ENCODE measurements at places on chromosomes 2 and 18. TPM values are rescaled to one million over a fixed set of nuclear protein-coding genes. Genes with fewer than 3 reads are reported as not detected.

The ERBB4 gene
- total RNA-seq = 0.70 TPM

The SIX3 gene
- not detected for total RNA-seq

The ZCCHC2 gene
- 20.2 TPM for total RNA-seq

The SEMA4C gene
- 17.5 TPM for total RNA-seq

The GAD1 gene
- total RNA-seq = 0.31 TPM

The KLHL14 gene
- total RNA-seq = 0.28 TPM

The RAB6D gene
- total RNA-seq = 2.9 TPM

The ZNF385B gene
- total RNA-seq = 0.61 TPM

The RND3 gene
- 41.8 TPM for total RNA-seq

The CNDP1 gene
- not detected for total RNA-seq

The ACVR2A gene
- 20.0 TPM for total RNA-seq

The CRYGD gene
- not detected for total RNA-seq

The HTR2B gene
- 0.22 TPM for total RNA-seq

The UBE2F gene
- total RNA-seq = 50.8 TPM

The DTNA gene
- 7.0 TPM for total RNA-seq

The SPR gene
- 81.9 TPM for total RNA-seq

The SKOR2 gene
- not detected for total RNA-seq

The ACTG2 gene
- total RNA-seq = 765 TPM

The KCNG3 gene
- total RNA-seq = 5.9 TPM

The MLPH gene
- total RNA-seq = 117 TPM

The RIT2 gene
- not detected for total RNA-seq

The POTEC gene
- total RNA-seq = not detected

The ZC3H8 gene
- total RNA-seq = 8.1 TPM

The ASAP2 gene
- total RNA-seq = 71.0 TPM

The ABHD1 gene
- total RNA-seq = not detected

The LYG2 gene
- total RNA-seq = not detected

The TRIM43 gene
- total RNA-seq = not detected

The XRCC5 gene
- total RNA-seq = 189 TPM

The ANKRD36B gene
- 23.5 TPM for total RNA-seq

The NCKAP5 gene
- total RNA-seq = 5.8 TPM

The CD8B2 gene
- 0.06 TPM for total RNA-seq

The WNT10A gene
- total RNA-seq = 0.31 TPM

All from left colon (tissue), 2 donors.